ENCODE measurements at places on chromosomes 3 and 15.

DNA sequence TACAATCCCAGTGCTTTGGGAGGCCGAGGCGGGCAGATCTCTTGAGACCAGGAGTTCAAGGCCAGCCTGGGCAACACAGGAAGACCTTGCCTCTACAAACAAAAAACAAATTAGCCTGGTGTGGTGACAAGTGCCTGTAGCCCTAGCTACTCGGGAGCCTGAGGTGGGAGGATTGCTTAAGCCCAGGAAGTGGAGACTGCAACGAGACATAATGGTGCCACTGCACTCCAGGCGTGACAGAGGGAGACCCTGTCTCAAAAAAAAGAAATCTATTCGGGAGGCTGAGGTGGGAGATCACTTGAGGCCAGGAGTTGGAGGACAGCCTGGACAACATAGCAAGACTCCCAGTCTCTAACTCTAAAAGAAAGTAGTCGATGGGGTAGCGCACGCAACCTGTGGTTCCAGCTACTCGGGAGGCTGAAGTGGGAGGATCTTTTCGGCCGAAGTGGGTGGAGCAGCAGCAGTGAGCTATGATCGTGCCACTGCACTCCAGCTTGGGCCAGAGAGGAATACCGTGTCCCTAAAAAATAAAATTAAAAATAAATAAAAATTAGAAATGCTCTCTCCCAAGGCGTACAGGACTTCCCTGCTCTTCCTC, 775 bp downstream of the C3orf33 start:
- DNase-seq: no peak
- no peaks in the 10 kb centered on the region for H3K27me3 ChIP-seq
- H3K36me3 ChIP-seq: no peaks in the 10 kb centered on the region
- H3K4me3 ChIP-seq: peak overlapping the region; percentile 14

DNA sequence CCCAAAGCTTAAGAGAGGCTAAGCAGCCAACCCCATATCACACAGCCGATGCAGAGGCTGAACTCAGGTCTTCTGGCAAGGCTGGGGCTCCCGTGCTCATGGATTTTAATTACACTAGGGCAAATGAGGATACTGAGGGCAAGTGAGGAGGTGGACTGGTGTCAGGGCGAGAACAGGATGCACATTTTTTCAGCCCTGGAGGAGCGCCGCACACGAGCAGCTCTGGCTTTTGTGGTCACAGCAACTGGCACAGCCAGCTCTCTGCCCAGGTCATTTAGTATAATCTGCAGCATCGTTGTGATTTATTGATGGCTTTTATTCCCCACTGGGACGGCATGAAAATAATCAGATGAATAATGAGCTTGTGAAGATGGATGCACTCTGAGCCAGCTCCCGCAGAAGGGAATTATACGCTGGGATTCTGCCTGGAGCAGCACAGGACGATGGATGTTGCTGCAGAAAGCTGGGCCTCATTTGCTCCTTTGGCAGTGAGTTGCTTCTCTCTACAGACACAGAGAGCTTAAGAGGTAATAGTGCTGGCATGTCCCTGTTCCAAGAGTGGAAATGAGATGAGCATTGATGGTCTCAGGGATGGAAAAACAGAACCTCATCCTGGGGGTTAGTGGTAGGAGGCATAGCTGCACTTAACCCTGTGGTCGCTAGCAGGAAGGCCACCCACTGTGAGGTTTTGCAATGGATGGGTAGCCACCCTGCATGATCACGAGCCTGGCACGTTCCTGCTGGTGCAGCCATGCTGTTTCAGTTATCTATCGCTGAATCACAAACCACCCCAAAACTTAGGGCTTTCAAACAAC, 135.4 kb downstream of the UACA start:
- DNase-seq: no peak
- no peak overlapping the region for H3K27ac ChIP-seq
- H3K36me3 ChIP-seq: no peaks in the 10 kb centered on the region
- H3K4me3 ChIP-seq: no peak overlapping the region
- H3K27me3 ChIP-seq: no peaks in the 10 kb centered on the region

- DNase-seq: no peak
- H3K27ac ChIP-seq: no peak overlapping the region
- no peaks in the 10 kb centered on the region for H3K4me1 ChIP-seq
- H3K27me3 ChIP-seq: no peaks in the 10 kb centered on the region
These were observed 148.2 kb downstream of the NAALADL2 start for GRCh38 chr3:175007306-175007705.

GRCh38 chr15:91857772-91858171, 4.3 kb downstream of the SLCO3A1 start:
- no peaks in the 10 kb centered on the region for H3K36me3 ChIP-seq
- H3K4me1 ChIP-seq: peaks cover 17% of the 10 kb centered on the region
- no peak for DNase-seq
- no peak overlapping the region for H3K4me3 ChIP-seq
